NCI-H1092 treated with DMSO at 0.1 percent for 48 hours (cell line): ENCODE measurements at places on chromosomes 11 and 22.

DNA sequence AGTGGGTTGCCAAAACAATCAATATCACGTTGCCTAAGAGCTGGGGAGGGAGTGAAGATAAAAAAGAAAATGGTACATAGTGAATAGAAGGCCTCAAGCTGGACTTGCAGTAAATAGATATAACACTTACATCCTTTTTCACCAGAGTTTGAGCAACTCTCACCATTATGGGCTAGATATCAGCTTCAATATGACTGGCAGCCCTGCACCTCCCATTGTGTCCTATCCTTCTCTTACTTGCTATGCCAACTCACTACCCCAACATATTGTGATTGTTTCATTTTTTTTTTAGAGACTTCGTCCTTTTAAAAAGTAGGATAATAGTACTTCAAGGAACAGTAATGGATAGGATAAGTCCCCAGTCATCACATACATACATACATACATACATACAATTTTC, 7.4 kb downstream of the HBG1 start:
- DNase-seq: no peak

DNA sequence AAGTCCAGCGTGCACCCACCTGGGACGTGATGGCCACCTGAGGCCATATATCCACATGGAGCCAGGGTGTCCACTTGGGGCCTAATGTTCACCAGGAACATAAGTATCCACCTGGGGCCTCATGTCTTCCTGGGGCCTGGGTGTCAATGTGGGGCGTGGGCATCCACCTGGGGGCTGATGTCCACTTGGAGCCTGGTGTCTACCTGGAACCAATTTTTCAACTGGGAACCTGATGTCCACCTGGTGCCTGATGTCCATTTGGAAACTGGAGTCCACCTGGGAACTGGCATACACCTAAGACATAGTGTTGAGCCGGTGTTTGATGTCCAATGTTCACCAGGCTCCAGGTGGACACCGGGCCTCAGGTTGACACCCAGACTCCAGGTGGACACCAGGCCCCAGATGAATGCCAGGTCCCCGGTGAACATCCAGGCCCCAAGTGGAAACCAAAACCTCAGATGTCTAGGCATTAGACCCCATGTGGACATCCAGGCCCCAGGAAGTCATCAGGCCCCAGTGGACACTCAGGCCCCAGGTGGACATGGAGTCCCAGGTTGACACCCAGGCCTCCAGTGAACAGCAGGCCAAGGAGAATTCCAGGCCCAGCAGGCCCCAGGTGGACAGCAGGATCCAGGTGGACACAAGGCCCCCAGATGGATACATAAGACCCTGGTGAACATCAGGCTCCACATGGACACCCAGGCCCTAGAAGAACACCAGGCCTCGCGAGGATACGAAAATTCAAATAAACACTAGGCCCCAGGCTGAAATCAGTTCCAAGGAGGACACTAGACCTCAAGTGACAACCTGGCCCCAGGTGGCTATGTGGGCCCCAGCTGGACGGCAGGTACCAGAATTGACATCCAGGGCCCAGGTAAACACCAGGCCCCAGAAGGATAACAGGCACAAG, 56.0 kb upstream of the SEPTIN5 start:
- no peak for DNase-seq

- DNase-seq: peak; percentile 73
Observed at GRCh38 chr22:24894998-24895397, 51.5 kb downstream of the LHFPL7 start.

DNA sequence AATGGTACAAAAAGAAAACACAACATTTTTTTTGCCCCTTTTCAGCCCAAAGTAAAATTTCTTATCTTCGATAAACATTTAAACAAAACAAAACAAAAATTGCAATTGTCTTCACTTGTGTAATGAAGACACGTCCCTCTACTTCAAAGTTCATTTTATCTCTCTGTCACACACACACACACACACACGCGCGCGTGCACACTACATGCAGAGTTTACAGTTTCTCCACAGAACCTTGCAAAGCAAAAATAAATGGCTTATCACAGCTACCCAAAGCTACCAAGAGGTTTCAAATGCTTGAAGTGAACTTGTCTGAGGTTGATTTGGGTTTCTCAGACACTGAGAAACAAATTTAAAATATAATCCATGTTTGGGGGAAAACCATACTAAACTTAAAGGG, 72.3 kb downstream of the ETS1 start:
- DNase-seq: no peak

DNA sequence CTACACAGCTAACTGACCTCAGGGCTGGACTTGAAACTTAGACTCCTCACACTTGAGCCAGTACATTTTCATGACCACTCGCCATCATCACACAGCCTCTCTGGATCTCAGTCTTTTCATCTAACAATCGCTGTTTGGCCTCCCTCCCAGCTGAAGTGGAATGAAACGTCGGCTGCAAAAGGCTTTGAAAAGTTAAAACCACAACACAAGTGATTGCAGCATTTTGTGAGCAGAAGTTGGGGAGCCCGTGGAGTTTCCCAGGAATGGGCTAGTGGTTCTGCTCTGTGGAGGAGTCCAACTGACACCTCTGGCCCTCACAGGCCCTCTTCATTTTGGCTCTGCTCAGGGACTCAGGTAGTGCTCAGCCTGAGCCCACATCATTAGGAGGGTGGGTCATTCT, 35.9 kb upstream of the TRIM29 start:
- no peak for DNase-seq

GRCh38 chr22:39408173-39408572, 8.6 kb downstream of the TAB1 start:
- no peak for DNase-seq

GRCh38 chr22:41976070-41976901, 7.0 kb downstream of the SEPTIN3 start:
- peak; percentile 40 for DNase-seq

- no peak for DNase-seq
Observed at GRCh38 chr11:116179401-116179800, 593.4 kb downstream of the BUD13 start.

- no peak for DNase-seq
Observed at GRCh38 chr22:27171212-27171611, 513.8 kb downstream of the MIAT start.

- DNase-seq: no peak
Observed at GRCh38 chr22:41934284-41935014, 7.8 kb upstream of the TNFRSF13C start.

DNA sequence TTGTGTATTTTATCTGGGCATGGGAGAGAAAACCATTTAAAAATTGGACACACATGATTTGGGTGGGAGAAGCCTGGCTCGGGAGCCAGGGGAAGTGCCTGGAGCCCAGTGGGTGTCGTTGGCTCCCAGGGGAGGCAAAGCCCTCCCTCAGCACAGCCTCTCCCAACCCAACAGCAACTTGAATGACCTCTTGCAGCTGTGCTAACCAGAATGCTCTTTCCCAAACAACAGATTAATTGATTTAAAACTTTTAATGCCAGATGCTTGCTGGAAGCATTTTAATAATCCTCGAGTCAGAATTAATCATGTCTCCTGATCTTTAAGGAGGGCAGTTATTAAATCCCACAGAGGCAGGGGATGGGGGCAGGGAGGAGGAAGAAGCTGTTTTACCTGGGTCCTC, 401.6 kb downstream of the BUD13 start:
- peak; percentile 83 for DNase-seq

- DNase-seq: no peak
Observed at GRCh38 chr11:105181521-105181920, 42.0 kb upstream of the CARD18 start.

DNA sequence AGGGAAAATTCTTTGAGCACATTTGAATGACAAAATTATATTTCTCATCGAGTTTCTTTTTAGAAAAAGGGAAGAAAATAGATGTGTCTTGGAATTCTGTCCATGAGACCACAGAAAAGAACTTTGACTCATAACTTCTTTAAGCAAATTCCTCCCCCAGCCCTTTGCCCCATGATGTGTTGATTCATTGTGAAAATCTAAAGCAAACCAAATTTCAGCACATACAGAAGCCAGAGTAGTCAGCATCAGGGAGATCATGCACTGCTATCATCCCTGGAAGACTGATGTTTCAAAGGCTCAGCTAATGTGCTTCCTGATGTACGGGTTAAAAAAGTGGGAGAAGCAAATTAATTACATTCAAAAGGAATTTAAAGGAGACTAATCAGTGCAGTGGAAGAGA, 159.7 kb downstream of the FAT3 start:
- DNase-seq: no peak

DNA sequence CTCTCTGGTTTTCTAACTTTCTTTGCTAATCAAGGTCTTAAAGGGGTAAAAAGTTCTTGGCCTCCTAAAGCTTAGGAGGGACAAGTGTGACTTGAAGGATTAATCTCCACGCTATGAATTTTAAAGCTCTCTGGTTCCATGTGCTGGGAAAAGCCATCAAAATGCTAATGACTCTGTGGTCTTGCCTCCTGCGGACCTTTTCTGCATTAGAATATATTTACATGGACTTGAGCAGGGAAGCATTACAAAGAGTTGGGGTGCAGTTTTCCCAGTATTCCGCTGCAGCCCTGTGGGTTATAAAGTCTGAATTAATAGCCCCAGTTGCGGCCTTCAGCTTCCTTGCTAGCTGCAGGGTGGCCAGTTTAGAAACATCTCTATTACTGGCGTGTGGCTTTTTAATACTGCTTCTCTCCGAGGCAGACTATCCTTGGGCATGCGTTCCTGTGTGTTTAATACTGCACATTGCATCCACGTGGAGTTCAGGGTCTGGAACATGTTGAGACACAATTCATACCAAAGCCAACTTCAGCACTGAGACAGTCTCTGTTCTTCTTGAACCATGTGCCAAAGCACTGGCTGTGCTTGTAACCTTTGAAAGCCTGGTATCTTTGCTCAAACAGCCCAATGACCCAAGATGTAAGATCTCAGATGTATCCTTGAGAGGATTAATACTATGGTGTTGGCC, 27.3 kb downstream of the TSPAN18 start:
- no peak for DNase-seq

DNA sequence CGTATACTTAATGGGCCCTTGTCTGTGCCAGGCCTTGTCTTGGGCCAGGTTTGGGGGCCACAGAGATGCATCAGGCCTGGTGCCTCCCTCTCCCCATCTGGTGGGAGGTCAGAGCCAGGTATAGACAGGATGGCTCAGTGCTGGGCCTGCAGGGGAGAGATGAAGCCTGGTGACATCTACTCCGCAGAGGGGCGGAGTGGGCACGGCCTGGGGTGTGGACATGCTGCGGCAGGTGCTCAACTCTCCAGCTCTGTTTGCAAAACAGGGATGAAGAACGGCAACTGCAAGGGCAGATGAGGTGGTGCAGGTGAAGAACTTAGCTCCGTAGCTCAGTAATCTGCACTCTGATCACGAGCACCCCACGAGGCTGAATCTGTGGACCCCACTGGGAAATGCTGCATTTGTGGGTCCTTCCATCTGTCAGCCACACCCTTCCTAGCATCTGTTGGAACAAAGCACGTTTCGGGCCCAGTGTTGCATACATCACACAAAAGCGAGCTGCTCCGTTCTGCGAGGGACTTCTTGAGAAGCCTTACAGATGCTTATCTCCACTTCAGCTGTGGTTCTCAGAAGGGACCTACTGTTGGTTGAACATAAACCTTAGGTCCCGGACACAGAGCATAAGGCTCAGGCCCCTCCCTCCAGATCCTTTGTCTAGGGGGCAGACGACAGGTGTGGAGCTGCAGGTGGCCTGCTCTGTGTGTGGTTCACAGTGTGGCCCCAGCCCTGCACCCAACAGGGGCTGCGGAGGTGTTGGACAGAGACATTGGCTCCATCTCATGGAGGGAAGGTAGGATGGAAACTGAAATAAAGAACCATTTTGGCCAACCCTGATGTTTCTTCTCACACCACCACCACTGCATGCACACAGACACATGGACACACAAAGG, 78.3 kb downstream of the LRRC32 start:
- DNase-seq: no peak

DNA sequence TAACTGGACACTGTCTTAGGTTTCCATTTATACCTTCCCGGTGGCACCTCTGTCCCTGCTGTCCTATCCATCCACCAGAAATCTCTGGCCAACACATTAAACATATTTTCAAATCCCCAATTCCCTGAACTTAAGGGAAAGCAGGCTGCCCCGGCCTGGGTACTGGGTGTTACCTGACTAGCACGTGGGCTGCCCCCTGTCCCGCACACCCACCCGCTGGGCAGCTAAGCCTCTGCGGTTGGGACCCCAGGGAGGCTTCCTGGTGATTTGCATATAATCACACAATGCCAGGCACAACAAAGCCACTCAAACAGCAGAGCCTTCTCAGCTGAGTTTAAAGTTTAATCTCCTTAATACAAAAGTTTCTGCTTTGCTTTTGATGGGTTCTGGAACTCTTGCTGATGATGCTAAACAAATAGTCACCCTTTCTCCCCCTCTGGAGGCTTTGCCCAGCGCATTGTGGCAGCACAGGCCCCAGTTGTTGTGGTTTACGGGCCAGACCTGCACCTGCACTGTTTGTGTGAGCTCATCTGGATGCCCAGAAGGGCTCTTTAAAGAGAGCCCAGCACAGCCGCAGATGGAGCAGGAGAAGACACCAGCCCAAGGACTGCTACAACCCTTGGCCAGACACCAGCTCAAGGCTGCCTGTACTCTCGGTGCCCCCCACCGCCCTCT, 59.9 kb upstream of the POU2AF1 start:
- peak; percentile 32 for DNase-seq

DNA sequence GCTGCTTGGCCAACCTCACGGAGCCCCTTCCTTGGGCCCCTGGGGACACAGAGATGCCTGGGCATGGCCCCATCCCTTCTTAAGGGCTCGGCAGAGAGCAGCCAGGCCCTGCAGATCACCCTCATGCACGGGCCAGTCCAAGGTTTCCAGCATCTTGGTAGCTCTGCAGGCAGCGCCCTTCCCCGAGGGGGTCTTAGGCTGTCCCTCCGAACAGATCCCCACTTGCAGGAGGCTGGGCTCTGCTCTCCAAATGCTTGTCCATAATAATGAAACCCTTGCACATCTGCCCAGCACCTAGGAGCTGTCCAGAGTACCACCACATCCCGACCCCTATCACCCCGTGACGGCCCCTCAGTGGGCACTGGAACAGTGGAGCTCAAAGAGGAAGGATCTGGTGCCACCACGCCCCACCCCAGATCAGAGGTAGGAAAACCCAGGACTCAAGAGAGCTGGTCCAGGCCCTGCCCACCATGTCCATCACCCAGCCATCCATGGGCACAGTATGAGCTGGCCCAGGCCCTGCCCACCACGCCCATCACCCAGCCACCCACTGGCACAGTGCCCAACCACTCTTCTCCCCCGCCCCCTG, 92.5 kb upstream of the PRR5 start:
- DNase-seq: no peak

DNA sequence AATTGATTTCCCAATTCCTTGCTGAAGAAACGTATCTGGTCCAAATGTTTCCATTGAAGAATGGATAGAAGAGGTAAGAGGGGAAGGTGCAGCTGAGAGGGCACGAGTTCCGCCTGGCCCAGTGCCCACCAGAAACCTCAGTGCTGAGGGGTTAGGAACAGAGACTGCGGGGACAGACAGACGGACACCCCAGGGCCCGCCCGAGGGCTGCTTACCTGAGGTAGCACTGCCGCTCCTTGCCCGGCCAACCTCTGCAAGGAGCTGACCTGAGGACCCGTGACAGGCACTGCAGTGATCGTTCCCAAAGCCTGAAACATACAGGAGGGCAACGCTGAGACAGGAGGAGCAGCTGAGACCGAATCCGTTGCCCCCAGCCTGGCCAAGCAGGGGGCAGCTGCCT, 89.6 kb downstream of the PHF21B start:
- no peak for DNase-seq

- DNase-seq: no peak
Observed at GRCh38 chr22:41801147-41801819, 804 bp downstream of the CCDC134 start.
